ENCODE measurements at places on chromosomes 12 and 14.

DNA sequence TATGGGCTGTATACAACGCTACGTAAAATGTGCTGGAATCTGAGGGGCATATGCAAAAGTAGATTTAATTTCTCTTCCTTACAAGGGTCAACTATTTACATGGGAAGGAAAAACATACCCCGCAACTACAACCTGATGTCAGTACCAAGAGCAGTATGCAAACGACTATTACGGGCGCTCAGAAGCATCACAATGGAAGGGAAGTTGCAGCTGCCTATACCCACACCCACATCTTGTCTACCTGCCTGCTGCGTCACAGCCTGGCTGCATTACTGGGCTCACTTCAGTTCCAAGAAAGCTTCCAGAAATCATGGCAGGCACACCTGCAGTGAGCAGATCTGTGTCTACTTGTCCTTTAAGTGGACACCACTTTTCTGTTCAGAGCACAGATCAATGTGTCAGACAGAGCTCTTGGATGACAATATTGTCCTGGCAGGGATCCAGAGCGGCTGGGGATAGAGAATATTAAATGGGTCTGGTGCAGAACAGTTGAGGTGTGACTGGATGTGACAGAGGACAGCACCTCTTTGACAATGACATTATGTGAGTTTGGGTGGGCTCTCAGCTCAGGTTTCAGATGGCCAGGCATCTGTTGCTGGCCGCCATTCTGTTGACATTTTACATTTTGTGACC, 41.5 kb upstream of the GNG2 start:
- DNase-seq = no peak

GRCh38 chr14:104237651-104238423, 99.5 kb downstream of the KIF26A start:
- no peak for DNase-seq

GRCh38 chr12:94178882-94179281, 30.5 kb downstream of the PLXNC1 start:
- DNase-seq = no peak

GRCh38 chr14:20460458-20461224, 593 bp downstream of the PIP4P1 start:
- DNase-seq = no peak

DNA sequence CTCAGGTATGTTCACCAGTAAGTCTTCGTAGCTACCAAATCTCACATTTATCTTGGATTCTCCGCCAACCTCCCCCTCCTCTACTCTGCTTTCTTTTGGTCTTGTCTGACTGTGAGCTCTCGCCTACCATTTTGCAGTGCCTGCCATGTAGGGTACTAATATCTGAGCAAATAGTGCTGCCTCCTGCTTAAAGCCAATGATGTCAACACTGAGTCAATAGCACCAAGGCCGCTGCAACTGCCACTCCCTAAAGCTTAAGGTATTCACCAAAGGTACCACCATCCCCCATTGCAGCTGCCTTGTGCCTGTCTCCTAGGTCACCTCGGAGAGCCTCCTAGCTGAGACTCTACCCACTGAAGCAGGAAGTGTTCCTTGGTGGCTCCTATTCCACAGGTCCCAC, 114.8 kb upstream of the FUT8 start:
- DNase-seq = no peak

DNA sequence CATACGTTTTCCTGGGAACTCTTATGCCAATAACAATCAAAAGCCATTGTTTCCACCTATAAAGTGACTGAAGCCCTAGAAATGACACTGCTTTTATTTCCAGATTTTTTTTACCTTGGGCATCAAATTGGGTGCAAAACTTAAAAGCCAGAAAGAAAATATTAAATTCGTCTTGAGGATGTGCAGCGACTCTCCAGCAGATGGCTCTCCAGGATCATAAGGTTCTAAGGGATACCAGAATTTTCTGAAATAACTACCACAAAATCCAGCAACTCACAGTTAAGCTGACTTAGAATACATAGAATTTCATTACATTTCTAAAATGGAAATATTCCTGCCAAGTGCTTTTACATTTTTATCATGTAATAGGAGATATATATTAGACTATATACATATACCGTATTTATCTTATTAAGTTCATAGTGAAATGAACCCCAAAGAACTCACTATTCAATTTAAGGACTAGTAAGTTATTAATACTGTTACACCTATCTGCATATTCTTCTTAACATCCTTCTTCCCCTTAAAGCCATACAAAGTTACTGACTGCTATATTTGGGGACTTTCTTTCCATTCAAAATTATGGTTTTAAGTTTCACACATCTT, 44.0 kb downstream of the ARMH4 start:
- DNase-seq = peak; percentile 64

DNA sequence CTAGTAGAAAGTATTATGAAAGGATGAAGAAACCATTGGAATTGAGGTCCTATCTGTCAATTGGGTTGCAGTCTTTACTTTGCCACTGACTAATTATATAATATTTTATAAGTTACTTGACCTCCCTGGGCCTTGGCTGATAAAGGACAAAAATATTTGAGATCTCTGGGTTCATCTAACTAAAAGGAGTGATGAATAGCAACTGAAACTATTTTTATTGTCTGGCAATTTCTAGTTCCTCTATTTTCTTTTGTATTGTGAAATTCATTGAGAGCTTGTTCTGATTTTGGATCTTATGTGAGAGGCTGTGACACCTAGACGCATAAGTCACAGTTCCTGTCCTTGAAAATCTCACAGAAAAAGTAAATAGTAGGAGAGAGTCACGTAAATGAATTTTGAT, 415.7 kb upstream of the ATP2B1 start:
- peak; percentile 48 for DNase-seq

DNA sequence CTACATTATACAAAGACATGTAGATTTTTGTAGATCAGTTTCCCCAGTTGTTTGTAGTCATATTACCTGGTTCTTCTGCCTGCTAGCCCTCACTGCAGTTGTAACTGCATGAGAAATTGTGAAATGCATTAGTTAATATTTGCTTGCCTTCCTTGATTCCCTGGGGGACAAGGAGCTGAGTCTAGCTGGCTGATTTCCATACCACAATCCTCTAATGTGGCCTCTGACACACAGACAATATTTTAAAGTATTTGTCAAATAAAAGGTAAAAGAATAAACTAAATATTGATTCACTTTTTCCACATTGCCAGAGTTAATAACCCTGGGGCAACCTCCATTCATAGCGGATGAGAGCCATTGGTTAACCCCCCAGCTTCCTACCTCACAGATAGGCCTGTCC, 128.8 kb upstream of the TMEM132C start:
- peak; percentile 3 for DNase-seq

DNA sequence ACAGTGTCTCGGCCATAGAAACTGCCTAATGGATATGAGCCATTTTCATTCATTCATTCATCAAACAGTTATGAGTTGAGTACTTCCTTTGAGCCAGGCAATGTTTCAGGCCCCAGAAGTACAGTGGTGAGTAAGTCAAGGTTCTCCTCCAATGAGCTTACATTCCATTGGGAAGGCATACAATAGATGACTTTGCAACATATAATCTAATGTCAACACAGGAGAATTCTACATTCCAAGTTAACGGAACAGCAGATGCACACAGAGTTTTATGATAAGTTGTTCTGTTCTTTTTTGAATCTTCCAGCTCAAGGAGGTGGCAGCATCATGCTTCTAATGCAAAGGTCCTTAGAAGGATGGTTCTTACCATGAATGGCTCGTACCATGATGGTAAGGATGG, 3.2 kb upstream of the RFC5 start:
- no peak for DNase-seq

DNA sequence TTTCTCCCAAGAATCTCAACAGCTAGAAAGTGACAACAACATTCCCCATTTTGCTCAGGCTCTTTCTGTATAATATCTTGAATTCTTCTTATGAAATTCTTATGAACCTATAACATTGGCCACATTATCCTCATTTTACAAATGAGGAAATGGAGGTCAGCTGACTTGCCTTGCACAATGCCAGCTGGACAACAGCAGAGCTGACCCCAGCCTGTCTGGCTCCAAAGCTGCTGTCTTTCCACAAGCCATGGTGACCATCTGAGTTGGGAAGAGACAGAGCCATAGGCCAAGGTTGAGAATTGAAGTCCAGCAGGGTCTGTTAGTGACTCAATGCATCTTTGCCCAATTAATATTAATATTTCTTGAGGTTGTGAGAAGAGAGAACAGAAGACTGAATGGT, 87.3 kb downstream of the KSR2 start:
- DNase-seq = no peak
